ENCODE measurements at places on chromosomes 4 and X.

DNA sequence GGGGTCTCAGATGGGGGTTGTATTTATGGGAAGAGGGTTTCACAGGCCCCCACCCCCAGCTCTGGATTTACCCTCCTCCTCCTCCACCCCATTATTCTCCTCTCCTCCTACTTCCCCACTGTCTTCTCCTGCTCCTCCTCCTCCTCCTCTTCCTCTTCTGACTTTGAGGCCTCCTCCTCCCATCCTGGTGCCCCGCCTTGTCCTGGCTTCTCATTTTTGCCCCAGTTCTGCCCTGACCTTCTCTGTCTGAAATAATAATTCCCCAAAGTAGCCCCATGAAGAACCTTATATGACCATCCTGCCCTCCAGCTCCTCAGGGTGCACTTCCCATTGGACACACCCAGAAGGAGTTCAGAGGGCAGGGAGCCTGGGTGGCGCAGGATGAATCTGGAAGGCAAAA is 351.4 kb upstream of the GATB start:
- DNase-seq: no peak

DNA sequence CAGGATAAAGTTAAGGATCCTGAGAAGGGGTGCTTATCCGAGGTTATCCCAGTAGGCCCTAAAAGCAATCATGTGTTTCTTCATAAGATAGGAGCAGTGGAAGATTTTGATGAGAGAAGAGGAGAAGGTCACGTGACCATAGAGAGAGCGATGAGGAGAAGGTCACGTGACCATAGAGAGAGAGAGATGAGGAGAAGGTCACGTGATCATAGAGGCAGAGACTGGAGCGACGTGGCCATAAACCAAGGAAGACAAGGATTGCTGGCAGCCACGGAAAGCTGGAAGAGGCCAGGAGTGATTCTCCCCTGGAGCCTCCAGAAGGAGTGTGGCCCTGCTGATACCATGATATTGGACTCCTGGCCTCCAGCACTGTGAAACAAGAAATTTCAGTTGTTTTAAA is 38.4 kb upstream of the ZNF518B start:
- no peak for DNase-seq

- DNase-seq: no peak
Measured at GRCh38 chr4:62208921-62209320, 1008.8 kb downstream of the ADGRL3 start.

GRCh38 chr4:126223784-126224407 is 909.1 kb downstream of the FAT4 start:
- no peak for DNase-seq

- no peak for DNase-seq
Measured at GRCh38 chr4:56828784-56829535, 7.5 kb upstream of the SPINK2 start.

- no peak for DNase-seq
Measured at GRCh38 chr4:38169524-38169923, 209.3 kb downstream of the PTTG2 start.

GRCh38 chrX:122238801-122239200 is 945.3 kb upstream of the GRIA3 start:
- DNase-seq: no peak

- no peak for DNase-seq
Measured at GRCh38 chr4:88119943-88120342, 38.5 kb downstream of the ABCG2 start.

- no peak for DNase-seq
Measured at GRCh38 chrX:131779741-131780140, 235.9 kb downstream of the OR13H1 start.

GRCh38 chr4:30005995-30006394 is 714.2 kb upstream of the PCDH7 start:
- DNase-seq: no peak

- DNase-seq: peak; percentile 5
Measured at GRCh38 chr4:158170691-158171561, 1.9 kb downstream of the GASK1B start.

DNA sequence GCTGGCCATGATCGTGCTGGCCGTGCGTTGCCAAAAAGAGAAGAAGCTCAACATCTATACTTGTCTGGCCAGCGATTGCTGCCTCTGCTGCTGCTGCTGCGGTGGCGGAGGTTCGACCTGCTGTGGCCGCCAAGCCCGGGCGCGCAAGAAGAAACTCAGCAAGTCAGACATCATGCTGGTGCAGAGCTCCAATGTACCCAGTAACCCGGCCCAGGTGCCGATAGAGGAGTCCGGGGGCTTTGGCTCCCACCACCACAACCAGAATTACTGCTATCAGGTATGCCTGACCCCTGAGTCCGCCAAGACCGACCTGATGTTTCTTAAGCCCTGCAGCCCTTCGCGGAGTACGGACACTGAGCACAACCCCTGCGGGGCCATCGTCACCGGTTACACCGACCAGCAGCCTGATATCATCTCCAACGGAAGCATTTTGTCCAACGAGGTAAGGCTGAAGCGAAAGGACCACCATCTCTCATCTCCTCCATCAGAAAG is 3.3 kb downstream of the PCDH10 start:
- no peak for DNase-seq

- DNase-seq: no peak
Measured at GRCh38 chrX:103716962-103717361, 6.3 kb downstream of the TMEM31 start.

DNA sequence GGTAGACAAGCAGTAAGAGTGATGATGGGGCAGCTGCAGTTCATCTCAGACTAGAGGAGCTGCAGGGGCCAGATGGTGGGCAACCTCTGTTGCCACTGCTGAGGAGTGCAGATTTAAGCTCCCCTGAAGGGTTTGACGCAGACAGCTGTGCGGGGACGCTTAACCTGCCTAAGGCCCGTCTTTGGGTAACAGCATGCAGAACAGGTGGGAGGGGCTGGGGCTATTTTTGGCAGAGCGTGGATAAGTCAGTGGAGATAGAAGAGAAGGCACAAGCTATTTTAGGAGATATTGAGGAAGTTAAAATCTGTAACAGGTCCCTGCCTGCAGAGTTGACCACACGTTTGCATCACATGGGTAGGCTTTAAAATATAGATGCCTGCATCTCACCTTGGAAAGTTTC is 10.5 kb downstream of the CD99 start:
- DNase-seq: no peak

DNA sequence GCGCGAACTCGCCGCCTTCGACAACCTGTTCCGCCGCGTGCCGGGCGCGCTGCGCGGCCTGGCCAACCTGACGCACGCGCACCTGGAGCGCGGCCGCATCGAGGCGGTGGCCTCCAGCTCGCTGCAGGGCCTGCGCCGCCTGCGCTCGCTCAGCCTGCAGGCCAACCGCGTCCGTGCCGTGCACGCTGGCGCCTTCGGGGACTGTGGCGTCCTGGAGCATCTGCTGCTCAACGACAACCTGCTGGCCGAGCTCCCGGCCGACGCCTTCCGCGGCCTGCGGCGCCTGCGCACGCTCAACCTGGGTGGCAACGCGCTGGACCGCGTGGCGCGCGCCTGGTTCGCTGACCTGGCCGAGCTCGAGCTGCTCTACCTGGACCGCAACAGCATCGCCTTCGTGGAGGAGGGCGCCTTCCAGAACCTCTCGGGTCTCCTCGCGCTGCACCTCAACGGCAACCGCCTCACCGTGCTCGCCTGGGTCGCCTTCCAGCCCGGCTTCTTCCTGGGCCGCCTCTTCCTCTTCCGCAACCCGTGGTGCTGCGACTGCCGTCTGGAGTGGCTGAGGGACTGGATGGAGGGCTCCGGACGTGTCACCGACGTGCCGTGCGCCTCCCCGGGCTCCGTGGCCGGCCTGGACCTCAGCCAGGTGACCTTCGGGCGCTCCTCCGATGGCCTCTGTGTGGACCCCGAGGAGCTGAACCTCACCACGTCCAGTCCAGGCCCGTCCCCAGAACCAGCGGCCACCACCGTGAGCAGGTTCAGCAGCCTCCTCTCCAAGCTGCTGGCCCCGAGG is 27.0 kb downstream of the NYX start:
- DNase-seq: no peak

DNA sequence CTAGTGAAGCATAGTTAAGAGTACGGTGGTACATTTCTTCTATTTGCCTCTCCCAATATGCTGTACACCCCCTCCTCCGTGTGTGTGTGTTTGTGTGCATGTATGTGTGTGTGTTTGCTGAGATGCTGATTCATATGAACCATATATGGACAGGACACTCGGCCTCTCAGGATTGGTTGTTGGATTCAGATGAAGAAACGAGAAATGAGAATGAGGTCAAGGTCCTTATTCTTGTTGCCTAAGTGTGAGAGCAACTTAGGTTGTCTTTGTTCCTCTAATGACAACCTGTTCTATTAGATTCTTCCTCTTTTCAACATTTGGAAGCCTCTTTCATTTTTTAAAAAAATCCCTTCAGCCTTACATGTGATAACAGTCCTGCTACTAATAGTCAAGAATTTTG is 1387.6 kb downstream of the STIM2 start:
- DNase-seq: no peak

GRCh38 chrX:12885508-12885907 is 18.6 kb downstream of the TLR7 start:
- DNase-seq: no peak

DNA sequence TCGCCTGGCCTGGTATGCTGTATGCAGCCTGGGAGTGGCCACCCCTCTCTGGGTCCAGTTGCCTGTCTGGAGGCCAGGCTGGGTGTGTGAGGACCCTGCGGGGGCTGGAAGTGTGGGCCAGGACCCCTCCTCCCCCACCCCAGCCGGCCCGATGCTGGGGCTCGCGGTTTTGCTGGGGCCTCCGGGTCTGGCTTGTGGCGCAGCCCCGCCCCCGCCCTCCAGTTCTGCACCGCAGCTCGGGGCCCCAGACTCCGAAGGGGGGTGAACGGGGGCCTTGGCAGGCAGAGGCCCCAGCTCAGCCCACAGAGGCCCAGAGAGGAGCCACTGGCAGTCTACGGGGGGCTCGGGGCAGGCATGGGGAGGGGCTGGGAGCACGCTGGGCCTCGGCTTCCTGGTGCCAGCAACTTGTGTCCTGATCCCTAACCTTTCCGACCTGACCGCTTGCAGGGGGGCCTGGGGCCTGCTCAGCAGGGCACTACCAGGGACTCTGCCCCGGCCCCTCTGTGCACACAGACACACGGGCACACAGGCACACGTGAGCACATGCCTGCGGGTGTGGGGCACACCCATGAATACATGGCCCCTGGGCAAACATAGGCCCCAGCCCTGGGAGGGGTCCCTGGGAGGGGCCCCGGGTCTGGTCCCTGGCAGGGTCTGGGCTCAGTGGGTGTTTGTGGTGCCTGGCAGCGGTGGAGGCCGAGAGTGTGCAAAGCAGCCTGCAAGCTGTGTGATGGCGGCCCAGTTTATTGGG is 21.4 kb upstream of the FGFR3 start:
- DNase-seq: no peak

- DNase-seq: no peak
Measured at GRCh38 chr4:184684491-184685189, 35.1 kb downstream of the PRIMPOL start.

DNA sequence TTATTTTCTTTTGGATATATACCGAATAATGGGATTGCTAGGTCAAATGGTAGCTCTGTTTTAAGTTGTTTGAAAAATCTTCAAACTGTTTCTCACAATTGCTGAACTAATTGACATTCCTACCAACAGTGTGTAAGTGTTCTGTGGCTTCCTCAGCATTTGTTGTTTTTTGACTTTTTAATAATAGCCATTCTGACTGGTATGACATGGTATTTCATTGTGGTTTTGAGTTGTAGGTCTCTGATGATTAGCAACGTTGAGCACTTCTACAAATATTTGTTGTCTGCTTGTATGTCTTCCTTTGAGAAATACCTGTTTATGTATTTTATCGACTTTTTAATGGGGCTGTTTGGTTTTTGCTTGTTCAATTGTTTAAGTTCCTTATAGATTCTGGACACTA is 680.1 kb upstream of the GRIA3 start:
- no peak for DNase-seq

DNA sequence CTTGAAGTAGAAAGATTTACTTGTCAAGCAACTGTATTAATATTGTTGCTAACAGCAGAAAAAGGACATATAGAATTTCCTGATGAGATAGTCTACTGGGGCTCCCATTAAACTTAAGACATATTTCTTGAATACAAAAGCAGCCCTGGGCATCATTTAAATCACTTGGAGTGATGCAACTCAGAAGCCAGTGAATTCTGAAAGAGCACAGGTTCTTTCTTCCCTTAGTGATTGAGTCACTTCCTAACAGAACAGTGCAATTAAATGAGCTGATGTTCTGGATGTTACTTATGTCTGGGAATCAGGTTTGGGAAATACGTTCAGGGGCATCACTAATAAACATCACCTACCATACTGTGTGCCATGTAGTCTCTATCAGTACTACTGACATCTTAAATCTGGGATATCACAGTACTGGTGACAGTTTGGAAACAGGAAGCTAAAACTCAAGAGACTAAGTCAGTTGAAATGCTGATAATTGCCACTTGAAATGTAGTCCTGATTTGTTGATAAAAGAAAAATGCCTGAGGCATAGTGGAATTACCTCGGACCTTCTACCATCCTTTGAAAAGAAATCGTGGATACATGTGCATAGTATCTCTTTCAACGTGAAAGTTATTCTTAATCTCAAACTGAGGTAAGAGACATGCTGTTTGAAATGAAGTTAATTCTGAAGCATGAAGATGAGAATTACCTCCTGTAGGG is 249.2 kb upstream of the GPRIN3 start:
- no peak for DNase-seq

- DNase-seq: no peak
Measured at GRCh38 chrX:153568451-153569011, 30.4 kb downstream of the CCNQ start.

DNA sequence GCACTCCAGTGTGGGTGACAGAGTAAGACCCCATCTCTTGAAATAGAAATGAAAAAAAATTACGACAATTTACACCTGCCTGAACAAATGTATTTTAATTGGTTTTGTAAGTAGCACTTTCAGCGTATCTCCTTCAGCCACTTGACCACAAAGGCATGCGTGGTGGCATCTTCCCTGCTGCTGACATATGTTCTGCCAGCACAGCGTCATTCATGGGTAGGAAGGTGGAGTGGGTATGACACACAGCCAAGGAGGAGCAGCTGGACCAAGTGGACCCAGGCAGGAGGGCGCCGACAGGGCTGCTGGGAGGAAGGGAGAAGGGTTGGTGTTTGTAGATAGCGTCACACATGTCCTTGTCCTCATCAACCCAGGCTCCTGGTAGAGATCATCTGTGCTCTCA is 28.6 kb upstream of the CLDN34 start:
- no peak for DNase-seq

GRCh38 chr4:53905941-53906377 is 158.4 kb downstream of the CHIC2 start:
- no peak for DNase-seq

- no peak for DNase-seq
Measured at GRCh38 chr4:76904646-76905190, 6.8 kb upstream of the SOWAHB start.

DNA sequence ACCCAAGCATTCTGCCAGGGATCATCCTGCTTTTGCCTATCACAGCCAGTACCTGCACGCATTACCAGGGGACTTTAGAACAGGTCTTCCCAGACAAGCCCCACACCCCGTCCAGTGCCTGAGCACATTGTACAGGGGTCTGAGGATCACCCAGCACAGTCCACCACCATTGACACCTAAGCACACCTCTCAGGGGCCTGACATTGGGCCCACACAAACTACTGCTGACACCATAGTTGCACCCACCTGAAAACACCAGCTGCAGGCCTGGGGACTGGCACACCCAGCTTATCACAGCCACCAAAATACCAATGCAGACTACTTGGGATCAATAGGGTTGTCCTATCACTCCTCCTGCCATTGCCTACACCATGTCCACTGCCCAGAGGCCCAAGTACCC is 14.7 kb upstream of the NAA11 start:
- DNase-seq: no peak
